ENCODE measurements at places on chromosomes 16 and 17. TPM values are rescaled to one million over a fixed set of nuclear protein-coding genes. Genes with fewer than 3 reads are reported as not detected.

DNA sequence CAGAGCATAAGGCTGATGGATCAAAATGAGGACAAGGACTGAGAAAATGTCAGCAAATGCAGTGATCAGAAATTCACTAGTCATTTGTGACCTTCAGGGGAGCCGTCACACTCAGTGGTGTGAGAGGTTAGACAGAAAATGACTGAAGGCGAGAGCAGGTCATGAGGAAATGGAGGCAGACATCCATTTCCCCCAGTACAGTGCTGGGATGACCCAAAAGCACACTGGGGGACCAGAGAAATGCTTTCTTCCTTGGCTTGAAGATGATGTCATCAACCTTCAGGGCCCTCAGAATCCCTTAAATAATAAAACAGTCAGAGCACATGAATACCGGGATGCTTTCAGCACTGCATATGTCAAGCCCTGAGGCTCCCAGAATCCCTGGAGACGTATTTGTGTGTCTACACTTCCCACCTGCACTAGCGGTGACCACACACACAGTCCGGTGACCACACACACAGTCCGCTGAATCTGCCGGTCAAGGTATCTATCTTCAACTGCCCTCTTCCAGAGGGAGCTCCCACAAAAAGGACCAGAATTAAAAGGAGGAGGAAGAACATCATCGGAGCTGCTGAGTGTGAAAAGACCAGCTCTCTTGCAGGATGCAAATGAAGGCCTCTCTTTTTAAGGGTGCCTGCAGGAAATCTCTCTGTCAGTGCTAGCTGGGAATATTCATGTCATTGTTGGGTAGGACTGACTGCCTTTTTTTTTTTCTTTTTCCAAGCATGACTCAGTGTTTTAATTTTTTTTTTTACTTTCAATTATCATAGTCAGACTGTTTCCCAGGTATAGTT lies 8.2 kb downstream of the UBE2O start:
- DNase-seq: no peak

- DNase-seq: peak; percentile 98
Measured at GRCh38 chr16:88764913-88765349, 20.1 kb downstream of the PIEZO1 start.

- DNase-seq: no peak
Measured at GRCh38 chr17:29129731-29130130, 50.5 kb downstream of the MYO18A start.

- no peak for DNase-seq
Measured at GRCh38 chr17:21174713-21175112, 39.2 kb downstream of the TMEM11 start.

- no peak for DNase-seq
Measured at GRCh38 chr16:6114691-6115090, 1017.1 kb upstream of the EEF2KMT start.

DNA sequence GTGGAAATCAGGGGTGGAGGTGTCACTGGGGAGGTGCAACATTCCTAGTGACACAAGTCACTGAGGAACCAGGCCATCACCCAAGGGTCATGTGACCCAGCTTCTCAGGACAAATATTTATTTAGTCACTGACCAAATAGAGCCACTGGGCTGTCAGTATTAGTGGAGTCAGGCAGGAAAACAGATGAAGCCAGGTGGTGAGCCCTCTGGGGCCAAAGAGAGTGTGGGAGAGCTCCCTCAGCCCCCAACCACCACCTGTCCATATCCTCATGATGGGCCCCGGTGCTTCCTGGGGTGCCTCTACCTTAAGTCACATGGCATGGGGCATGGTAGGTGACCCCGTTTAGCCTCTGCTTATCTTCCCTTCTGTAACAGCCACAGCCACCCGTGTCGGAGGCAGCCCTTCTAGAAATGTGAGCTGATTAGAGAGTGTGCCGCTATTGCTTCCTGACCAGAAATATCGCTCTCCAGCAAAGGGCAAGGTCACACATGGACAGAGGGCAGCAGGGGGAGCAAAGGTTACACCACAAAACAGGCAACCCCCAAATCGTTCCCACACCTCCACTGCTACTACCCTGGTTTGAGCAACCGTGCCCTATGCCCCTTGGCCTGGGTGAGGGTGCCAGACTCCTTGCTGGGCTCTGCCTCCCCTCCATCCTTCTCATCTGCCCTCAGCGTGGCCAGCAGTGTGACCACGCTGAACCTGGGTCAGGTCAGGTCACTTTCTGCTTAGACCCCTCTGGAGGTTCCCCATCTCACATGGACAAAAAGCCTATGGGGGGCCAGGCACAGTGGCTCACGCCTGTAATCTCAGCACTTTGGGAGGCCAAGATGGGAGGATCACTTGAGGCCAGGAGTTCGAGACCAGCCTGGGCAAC lies 8.6 kb upstream of the AKTIP start:
- DNase-seq: peak; percentile 63

- no peak for DNase-seq
Measured at GRCh38 chr17:55889271-55889670, 138.4 kb downstream of the PCTP start.

LPCAT2 gene
- 10.0 TPM for total RNA-seq

ABI3 gene
- not detected for total RNA-seq

FBXL19 gene
- total RNA-seq: 43.2 TPM
